CD8-positive, alpha-beta memory T cell (primary cell): ENCODE measurements at places on chromosomes 2 and 18. TPM values are rescaled to one million over a fixed set of nuclear protein-coding genes. Genes with fewer than 3 reads are reported as not detected.

DNA sequence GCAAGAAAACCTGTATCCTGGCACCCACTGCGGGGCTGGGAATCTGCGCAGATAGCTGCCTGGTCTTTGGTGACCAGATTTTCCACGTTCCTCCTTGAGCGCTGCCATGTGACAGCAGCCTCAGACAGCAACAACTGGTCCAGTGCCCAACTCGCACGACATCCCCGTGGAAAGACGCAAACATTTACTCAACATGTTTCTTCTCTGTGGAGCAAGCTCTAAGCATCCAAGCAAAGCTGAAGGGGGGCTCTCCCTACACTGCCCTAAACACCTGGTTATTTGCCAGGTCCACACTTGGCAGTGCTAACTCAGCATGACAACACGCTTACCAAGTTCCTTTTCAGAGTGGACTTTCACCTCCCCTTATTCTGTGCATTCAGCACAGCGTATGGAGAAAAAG lies 11.3 kb downstream of the ZNF516 start:
- no peaks in the 10 kb centered on the region for H3K36me3 ChIP-seq
- no peaks in the 10 kb centered on the region for H3K4me1 ChIP-seq
- no peaks in the 10 kb centered on the region for H3K27me3 ChIP-seq
- no peak overlapping the region for H3K4me3 ChIP-seq
- no peak overlapping the region for H3K27ac ChIP-seq

- H3K36me3 ChIP-seq, result no peaks in the 10 kb centered on the region
- no peaks in the 10 kb centered on the region for H3K4me1 ChIP-seq
- DNase-seq, result no peak
- no peaks in the 10 kb centered on the region for H3K27me3 ChIP-seq
Measured at GRCh38 chr2:55839182-55839819, 84.3 kb downstream of the EFEMP1 start.

- no peaks in the 10 kb centered on the region for H3K27me3 ChIP-seq
- DNase-seq, result no peak
- H3K4me3 ChIP-seq, result no peak overlapping the region
- H3K27ac ChIP-seq, result no peak overlapping the region
- no peaks in the 10 kb centered on the region for H3K4me1 ChIP-seq
Measured at GRCh38 chr2:240794178-240794721, 25.8 kb downstream of the KIF1A start.

GRCh38 chr2:172995323-172996244 lies 80.1 kb upstream of the MAP3K20 start:
- no peaks in the 10 kb centered on the region for H3K27me3 ChIP-seq
- H3K4me3 ChIP-seq, result no peak overlapping the region
- DNase-seq, result no peak
- no peaks in the 10 kb centered on the region for H3K4me1 ChIP-seq
- no peak overlapping the region for H3K27ac ChIP-seq

DNA sequence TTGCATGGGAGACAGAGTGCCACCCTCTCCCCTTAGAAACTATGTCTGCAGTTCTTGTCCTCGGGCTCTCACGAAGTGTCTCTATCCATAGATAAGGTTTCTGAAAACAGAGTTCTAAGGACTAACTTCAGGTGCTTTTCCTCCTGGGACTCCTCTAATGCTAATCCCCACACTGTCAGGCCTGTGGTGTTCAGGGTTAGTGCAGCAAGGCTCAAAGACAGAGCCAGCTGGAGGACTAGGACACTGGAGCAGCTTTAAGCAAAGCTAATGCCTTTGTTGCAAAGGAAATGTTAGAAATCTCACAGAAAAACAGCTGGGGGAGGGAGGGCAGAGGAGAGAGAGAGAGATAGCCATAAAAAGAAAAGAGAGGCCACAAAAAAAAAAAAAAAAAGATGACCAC lies 824.0 kb upstream of the FSHR start:
- no peak overlapping the region for H3K4me3 ChIP-seq
- DNase-seq, result no peak
- no peaks in the 10 kb centered on the region for H3K36me3 ChIP-seq
- no peaks in the 10 kb centered on the region for H3K4me1 ChIP-seq
- no peaks in the 10 kb centered on the region for H3K27me3 ChIP-seq

GRCh38 chr2:151669585-151670081 lies 64.6 kb downstream of the NEB start:
- no peaks in the 10 kb centered on the region for H3K27me3 ChIP-seq
- peaks cover 7% of the 10 kb centered on the region for H3K4me1 ChIP-seq
- no peaks in the 10 kb centered on the region for H3K36me3 ChIP-seq
- no peak for DNase-seq

ALPP gene
- total RNA-seq, result not detected

OBSL1 gene
- total RNA-seq, result 0.69 TPM

TANC1 gene
- total RNA-seq, result 0.13 TPM

RNF152 gene
- total RNA-seq, result 0.38 TPM

HOXD3 gene
- total RNA-seq, result not detected
